ENCODE measurements at places on chromosomes 7 and 10. TPM values are rescaled to one million over a fixed set of nuclear protein-coding genes. Genes with fewer than 3 reads are reported as not detected.

Gene KLF14
- total RNA-seq = not detected

Gene SLC29A4
- 3.4 TPM for total RNA-seq

Gene ELFN1
- total RNA-seq = 3.8 TPM

- no peaks in the 10 kb centered on the region for H3K4me1 ChIP-seq
- H3K27ac ChIP-seq = no peak overlapping the region
- no peak for DNase-seq
- no peaks in the 10 kb centered on the region for H3K27me3 ChIP-seq
These were observed 226.7 kb downstream of the GPAM start for GRCh38 chr10:111956841-111957240.

- H3K27ac ChIP-seq = no peak overlapping the region
- H3K4me1 ChIP-seq = no peaks in the 10 kb centered on the region
- H3K27me3 ChIP-seq = no peaks in the 10 kb centered on the region
- DNase-seq = no peak
- no peaks in the 10 kb centered on the region for H3K36me3 ChIP-seq
These were observed 598.3 kb downstream of the INHBA start for GRCh38 chr7:41104631-41105030.

Data from kidney (tissue), 22 donors.